ENCODE measurements at places on chromosomes 3 and 15.

GRCh38 chr3:66106788-66107187 lies 68.1 kb upstream of the MAGI1 start:
- DNase-seq = no peak

- DNase-seq = no peak
Measured at GRCh38 chr15:55770261-55770660, 27.3 kb upstream of the PRTG start.

DNA sequence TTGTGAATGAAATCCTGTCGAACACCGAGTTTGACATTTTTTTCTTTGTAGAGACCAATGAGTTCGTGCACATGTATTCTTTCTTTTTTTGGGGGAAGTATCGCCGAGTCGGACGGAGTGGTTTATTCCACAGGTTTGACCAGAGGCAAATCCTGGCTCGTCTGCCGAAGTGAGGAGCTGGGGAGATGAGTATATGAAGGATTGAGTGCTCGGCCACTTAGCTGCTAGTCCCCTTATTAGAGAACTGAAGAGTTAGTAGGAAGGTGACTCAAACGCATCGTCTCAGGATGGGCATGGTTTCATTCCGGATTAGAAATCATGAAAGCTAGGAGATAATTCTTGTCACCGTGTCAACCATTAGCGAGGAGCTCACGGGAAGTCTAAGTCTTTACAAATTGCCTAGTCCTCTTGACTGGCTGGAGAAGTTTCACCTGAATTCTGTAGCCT lies 154.7 kb upstream of the GOLIM4 start:
- DNase-seq = no peak

GRCh38 chr3:161263057-161263456 lies 41.9 kb downstream of the NMD3 start:
- DNase-seq = no peak

DNA sequence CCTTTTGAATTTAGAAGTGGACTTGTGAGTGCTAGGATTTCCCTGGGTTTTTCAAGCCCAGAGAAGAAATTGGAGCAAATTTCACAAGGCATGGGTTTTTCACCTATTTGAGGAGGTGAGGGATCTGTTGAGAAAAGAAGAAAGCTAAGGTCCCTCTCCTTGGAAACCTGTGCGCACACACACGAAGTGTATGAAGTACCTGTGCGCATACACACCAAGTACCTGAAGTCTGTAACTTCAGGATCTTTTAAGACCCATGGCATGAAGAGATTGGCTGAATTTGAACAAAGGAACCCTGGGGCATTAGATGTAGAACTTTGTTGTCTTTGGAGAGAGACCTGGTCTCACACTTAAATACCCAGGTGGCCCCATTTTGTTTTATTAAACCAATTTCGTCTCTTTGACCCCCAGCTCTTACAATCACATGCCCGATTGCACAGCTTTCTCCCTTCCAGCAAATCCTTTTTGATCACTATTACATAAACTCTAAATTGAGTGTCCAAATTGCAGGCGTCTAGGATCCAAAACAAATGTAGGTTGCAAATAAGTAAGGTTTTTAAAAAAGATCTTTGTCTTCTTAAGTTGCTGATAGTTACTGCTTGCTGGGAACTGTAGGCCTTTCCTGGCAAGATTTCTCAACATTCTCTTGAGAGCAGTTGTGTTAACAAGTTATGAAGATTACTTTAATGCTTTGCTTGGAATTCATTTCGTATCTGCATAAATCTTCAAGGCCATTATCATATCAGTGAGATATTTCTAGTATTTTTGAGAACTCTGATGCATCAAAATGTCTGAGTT lies 64.3 kb downstream of the CMTM8 start:
- no peak for DNase-seq

- no peak for DNase-seq
Measured at GRCh38 chr15:34039790-34040113, 748 bp upstream of the AVEN start.

DNA sequence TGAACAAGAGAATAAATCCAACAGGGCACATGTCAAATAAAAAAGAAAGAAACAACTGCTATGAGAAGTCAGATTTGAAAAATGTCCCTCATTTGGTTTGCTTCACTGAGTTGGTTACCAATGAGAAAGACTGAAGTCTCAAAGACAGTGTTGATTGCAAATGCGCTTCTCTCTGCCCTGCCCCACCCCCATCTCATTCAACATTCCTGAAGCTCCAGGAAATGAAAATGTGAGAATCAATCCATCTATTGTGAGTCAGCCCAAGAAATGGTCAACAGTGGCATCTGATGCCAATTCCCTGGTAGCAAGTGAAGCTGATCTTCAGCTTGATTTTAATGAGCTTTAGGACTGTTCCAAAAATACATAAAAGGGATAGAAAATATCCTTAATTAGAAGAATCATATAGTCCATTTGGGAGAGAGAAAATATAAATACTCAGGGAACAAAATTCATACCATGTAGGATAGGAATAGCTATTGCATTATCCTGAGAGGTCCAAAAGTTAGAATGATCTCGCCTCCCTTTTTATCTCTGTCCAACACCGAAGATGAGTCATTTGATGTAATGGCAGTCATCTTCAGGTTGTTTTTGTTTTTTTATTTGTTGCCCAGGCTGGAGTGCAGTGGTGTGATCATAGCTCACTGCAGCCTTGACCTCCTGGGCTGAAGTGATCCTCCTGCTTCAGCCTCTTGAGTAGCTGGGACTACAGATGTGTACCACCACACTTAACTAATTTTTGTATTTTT lies 200.3 kb upstream of the UMPS start:
- DNase-seq = no peak

- DNase-seq = no peak
Measured at GRCh38 chr15:101669744-101670143, 17.6 kb upstream of the TM2D3 start.

GRCh38 chr15:101213570-101213969 lies 38.3 kb downstream of the CHSY1 start:
- no peak for DNase-seq

DNA sequence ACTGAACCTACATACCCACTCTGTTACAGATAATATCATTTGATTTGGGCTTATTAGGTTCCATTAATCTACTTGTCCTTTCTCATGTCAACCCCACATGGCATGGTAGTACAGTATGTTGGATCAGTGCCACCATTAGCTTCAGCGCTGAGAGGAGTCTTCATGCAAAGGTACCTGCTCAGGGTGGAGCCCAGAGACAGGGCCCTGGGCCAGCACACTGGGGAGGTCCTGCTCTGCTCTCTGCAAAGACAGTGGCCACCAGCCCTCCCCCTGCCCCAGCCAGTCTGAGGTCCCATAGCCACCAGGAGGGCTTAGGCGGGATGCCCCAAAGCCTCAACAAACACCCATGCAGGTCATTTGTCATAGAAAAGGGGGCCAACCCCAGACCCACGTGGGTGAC lies 71.0 kb downstream of the ATP10A start:
- no peak for DNase-seq

DNA sequence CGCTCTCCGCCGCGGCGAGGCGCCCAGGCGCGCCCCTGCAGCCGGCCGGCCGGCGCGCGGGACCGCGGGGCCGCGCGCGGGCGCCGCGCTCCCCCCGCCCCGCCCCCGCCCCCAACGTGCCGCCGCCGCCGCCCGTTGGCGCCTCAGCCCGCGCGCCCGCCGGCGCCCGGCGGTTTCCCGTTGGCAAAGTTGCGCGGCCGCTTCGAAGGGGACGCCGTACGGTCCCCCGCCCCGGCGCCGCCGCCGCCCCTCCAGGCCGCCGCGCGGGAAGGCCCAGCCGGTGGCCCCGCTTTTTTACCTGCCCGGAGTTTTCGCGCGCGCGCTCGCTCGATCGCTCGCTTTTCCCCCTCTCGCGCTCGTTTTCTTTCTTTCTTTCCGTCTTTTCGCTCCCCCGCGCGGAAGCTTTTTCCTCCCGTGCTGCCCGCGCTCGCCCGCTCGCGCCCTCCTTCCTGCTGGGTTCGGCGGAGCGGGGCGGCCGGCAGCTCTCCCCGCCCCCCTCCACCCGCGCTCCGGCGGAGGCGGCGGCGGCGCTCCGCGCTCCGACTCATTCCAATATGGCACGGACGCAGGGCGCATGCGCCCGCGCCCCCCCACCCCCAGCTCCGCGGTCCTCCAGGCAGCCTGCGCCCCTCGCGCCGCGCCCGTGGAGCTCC lies at the start of gene SFMBT1:
SFMBT1 (minus strand) TSS at position 556 of the 653 bp plus-strand sequence. CDS start 76,945 bp downstream, outside the sequence.
- DNase-seq = peak; percentile 74

DNA sequence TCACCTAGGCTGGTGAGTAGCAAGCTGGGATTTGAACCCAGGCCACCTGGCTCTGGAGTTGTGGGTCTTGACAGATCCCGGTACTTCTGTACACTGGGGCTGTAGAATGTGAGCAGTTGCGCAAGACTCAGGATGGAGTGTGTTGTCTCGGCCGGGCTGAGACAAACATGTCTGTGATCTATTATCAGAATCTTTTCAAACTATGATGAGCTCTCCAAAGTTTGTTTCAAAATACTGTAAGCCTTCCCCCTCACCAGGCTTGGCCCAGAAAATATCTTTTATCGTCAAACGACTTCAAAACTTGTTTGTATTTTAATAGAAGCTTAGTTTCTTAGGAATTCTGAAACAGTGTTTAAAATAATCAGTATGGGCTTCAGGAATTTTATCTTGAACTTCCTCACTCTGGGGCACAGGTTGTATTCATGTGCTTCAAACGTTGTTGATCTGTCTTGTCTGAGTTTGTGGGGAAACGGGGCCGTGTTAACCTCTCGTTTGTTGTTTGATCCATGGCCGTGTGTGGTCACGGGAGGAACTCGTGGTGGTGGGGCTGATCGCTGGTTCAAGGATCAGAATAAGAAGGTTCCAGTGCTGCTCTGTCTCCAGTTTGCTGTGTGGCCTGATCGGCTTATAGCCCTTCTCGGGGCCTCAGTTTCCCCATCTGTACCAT lies 40.3 kb upstream of the TFRC start:
- no peak for DNase-seq

GRCh38 chr3:194632809-194633348 lies 340 bp downstream of the TMEM44 start:
- DNase-seq = no peak

GRCh38 chr3:72446218-72447058 lies 401.8 kb downstream of the SHQ1 start:
- DNase-seq = no peak

DNA sequence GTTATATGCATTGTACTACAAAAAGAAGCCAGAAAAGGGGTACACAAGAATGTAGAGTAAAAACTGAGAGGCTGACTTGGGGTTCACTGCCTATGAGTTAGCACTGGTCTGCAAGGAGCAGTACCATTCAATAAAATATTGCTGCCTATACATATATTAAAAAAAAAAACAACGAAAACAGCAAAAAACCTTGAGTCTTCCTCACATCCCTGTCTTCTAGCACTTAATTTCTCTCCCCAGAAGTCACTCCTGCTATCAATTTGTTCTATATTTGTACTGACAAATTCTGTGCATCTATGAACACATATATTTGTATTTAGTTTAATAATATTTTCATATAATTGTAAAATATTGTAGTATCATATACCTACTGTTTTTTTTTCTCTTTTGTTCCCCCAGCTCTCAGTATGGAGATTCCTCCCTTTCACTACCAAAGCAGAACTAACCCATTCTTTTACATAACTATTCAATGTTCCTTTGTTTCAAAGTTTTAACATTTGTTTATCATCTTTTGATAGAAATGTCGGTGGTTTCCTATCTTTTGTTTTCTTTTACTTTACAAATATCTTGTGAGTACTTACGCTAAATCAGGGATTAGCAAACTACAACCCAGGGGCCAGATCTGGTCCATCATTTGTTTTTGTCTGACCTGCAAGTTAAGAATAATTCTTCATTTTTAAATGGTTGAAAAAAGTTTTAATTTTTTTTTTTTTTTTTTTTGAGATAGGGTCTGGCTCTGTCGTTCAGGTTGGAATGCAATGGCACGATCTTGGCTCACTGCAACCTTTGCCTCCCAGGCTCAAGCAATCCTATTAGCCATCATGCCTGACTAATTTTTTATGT lies 14.8 kb upstream of the FEM1B start:
- DNase-seq = no peak

DNA sequence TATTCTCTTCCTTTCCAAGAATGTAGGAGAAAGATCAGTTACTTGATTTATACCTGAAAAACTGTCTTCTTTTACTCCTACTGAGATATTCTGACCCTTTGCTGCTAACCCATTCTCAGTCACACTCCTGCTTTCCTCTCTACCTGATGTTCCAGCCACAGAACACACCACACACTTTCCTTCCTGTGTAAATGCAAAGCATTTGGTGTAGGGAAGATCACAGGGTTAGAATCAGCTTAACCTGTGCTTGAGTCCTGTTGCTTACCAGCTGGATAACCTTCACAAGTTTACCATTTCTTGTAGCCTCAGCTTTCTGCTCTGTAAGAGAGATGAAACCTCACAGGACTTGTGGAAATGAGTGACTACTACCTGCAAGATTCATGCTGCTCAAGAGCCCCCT lies 489.8 kb upstream of the GOLIM4 start:
- DNase-seq = no peak

DNA sequence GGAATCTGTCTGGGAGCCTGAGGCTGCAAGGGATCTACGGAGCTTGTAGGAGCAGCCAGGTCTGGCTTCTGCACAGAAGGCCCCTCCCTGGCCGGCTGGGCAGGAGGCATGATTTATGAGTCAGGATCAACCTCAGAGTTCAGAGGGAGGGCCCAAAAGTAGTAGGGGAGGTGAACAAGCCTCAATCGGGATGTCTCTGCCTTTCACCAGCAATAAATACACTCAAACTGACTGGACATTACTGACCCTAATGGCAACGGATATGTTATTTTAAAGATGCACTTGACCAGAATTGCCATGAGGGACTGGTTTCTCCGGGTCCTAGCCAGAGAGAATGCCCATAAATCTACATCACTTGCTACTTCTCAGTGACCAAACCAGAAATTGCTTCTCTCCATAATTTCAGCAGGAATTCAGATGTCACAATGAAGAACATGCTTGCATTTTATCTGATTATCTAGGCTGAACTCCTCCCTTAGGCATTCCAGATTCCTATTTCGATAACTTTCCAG lies 109.6 kb upstream of the LMOD3 start:
- DNase-seq = no peak

DNA sequence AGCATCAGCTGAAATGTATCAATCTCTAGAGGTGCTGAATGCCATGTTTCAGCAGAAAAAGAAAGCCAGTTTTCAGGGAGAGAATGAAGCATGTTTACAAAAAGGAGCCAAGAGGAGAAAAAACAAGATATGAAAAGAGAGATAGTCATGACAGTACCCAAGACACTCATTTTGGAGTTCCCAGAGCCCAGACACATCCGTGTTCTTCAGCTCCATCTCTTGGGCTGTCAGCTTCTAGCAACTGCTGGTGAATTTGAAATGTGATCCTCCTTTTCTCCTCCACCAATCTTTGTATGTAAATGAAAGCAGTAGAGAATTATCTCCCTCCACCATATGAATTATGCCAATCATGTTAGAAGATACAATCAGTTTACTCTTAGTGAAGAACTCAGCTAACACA lies 93.0 kb upstream of the SLC25A36 start:
- no peak for DNase-seq

DNA sequence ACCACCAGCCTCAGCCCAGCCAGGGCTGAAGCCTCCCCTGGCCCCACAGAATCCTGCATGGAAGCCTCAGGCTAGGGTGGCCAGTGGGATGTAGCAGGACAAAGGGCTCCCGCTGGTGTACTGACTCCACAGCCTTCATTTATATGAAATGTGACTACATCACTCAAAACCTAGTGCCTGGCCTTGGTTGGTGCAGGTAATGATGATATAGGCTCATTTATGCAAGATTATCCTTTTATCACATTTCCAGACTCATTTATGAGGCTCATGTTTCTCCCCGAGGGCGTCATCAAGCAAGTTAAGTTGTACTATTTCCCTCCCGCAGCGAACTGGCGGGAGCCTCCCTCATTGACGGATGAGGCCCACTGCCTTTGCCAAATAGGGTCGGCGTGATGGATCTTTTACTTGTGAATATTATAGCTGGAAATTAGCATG lies 179.1 kb upstream of the SMAD3 start:
- no peak for DNase-seq
